Pulmonary artery endothelial cell (primary cell): ENCODE measurements at places on chromosomes 2 and 18. TPM values are rescaled to one million over a fixed set of nuclear protein-coding genes. Genes with fewer than 3 reads are reported as not detected.

Gene RALBP1
- total RNA-seq = 68.2 and 118 TPM in 2 replicates

Gene MERTK
- total RNA-seq = 25.0 and 33.6 TPM in 2 replicates

Gene LHCGR
- not detected in 2 replicates for total RNA-seq

Gene LIPG
- 21.3 and 57.5 TPM in 2 replicates for total RNA-seq

Gene COL4A4
- total RNA-seq = 0.18 and 0.99 TPM in 2 replicates

Gene NAT8
- total RNA-seq = not detected in 2 replicates

Gene SERPINB12
- total RNA-seq = not detected in 2 replicates

Gene MFF
- total RNA-seq = 55.5 and 58.7 TPM in 2 replicates

Gene CCL20
- 1.1 TPM in 1 of 2 replicates, not detected in the other for total RNA-seq

DNA sequence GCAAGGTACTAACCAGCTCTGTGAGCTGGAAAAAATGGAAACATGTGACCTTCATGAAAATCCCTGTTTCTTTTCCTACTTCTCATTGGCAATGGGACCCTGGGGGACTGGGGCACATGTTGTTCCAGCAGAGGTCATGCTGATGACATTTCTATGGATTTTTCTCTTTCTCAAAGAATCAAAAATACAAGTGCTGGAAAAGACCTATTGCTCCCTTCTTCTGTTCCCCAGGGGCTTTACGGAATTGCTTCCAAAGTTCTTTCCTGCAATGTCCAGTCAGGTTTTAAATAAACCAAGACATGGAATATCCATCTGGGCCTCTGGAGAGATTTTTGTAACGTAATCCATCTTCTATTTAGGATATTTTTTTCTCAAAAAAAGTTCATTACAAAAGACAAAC is 1006.1 kb upstream of the CELF4 start:
- no peak for DNase-seq

DNA sequence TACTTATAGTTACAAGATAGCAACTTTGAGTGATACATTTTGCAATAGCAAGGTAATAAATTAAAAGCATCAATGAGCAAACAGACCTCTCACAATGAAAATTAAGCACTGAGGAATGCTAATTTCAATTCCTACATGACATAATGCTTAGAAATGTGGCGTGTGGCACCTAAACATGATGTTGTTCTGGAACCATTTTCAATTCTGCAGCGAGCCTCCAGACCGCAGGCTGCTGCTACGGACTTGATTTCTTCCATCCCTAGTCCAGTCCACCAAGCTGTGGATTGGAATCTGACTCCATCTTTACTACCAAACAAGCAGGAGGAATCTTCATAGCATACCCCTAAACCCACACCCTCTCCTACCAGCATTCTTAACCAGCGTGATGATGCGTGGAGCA is 58.7 kb upstream of the ZNF397 start:
- DNase-seq = no peak

GRCh38 chr18:48694295-48694694 is 155.5 kb downstream of the CTIF start:
- no peak for DNase-seq

GRCh38 chr18:41262688-41263087 is 692.3 kb upstream of the PIK3C3 start:
- DNase-seq = no peak

DNA sequence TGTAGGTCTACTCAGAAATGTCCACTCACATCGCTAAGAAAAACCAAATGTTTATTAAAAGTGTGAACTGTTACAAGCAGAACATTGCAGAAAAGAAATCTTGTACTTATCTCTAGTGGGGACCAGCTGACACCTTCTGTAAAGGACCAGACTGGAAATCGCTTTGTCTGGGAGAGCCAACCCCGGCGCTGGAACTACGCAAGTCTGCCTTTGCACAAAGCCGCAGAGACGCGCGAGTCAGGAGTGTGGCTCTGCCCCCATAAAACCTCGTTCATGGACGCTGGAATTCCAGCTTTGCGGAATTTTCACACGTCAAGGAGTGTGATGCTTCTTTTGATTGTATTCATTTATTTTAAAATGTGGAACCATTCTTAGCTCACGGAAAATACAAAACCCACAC is 141.9 kb upstream of the SALL3 start:
- DNase-seq = no peak

- peak; percentile 93 for DNase-seq
These were observed at the start of gene TMEM87B for GRCh38 chr2:112054847-112055729. TSS of gene TMEM87B (plus strand) at chr2:112055269. CDS start at chr2:112055592, 323 bp downstream.

DNA sequence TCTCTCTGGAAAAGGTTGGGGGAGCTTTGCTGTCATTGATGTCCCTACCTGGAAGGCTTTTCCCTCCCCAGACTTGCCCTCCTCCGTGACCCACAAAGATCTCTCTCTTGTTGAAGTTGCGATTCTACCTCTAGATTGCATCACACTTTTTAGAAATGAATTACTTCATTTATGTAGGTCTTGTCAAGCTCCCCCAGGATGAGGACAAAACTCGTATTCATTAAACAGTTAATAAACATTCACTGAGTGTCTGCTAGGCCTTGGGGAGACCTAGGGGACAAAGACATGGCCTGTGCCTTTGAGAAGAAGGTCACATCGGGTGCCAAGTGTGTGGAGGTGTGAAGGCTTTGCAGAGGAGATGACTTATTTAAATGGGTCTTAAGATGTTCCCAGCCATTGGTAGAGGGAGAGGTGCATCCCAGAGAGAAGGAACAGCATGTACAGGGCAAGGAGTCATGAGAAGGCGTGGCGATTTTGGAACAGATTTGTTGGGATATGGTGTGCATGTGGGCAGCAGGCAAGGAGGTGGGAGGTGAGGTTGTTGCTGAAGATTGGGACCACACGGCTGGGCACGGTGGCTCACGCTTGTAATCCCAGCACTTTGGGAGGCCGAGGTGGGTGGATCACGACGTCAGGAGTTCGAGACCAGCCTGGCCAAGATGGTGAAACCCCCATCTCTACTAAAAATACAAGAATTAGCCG is 9.8 kb upstream of the YWHAQ start:
- DNase-seq = no peak

DNA sequence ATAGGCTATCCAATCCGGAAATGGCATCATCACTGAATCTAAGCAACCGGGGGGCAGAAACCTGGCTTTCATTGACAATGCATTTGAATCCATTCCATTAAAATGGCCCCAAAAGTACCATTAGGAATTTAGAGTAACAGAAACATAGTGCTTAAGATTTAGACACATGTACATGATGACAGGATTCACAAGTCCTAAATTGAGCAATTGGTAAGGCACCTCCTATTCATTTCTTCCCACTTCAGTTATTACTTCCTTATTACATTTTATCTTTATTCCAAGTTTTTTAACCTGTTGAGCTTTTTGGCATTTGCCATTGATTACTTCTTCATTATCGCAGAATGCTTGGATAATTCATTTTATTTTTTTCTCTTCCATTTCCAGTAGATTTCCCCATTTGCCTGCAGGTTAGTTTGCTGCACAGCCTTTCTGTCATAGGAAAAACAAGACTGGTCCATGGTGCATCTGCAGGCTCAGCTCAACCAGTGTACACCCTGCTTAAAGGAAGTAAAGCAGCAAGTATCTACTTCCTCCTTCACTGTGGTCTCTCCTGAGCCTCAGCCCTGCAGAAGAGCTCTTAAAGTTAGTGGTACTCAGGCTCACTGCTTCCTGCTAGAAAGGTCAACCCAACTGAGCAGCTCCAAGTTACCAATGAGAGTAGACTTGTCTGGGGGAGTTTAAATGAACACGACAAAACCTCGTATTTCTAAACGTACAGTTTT is 89.2 kb downstream of the DOCK10 start:
- DNase-seq = no peak

- DNase-seq = no peak
These were observed 7.2 kb upstream of the CRYGB start for GRCh38 chr2:208153156-208153555.

GRCh38 chr2:6832596-6833299 is 33.0 kb downstream of the CMPK2 start:
- no peak for DNase-seq

DNA sequence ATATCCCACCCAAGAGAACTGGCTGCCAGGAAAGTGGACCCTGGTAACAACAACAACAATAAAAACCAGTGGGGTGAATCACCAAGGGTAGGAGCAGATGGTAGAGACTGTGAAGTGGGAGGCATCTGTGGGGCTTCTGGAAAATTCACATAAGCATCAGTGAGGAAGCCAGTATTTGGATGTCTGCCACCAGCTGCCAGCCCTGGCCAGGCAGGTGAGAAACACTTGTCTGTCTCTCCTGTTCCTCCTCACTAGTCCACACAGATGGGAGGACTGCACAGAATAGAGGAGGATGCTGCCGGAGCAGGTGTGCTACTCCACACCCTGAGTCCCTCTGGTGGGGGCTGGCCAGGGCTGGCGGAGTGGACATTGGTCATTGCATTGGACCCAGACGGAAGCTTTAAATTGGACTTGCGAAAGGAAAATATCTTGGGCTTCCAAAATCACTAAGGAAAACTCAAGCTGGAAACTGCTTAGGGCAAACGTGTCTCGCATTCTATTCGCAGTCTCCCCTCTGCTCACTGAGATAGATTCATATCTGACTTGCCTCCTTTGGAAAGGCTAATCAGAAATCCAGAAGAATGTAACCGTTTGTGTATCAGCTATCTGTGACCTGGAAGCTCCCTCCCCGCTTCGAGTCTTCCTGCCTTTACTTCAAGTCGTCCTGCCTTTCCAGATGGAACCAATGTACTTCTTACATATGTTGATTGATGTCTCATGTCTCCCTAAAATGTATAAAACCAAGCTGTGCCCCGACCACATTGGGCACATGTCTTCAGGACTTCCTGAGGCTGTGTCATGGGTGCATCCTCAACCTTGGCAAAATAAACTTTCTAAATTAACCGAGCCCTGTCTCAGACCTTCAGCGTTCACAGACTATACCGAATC is 69.1 kb downstream of the NAB1 start:
- no peak for DNase-seq

- no peak for DNase-seq
These were observed 66.5 kb downstream of the DTNB start for GRCh38 chr2:25606892-25607291.

DNA sequence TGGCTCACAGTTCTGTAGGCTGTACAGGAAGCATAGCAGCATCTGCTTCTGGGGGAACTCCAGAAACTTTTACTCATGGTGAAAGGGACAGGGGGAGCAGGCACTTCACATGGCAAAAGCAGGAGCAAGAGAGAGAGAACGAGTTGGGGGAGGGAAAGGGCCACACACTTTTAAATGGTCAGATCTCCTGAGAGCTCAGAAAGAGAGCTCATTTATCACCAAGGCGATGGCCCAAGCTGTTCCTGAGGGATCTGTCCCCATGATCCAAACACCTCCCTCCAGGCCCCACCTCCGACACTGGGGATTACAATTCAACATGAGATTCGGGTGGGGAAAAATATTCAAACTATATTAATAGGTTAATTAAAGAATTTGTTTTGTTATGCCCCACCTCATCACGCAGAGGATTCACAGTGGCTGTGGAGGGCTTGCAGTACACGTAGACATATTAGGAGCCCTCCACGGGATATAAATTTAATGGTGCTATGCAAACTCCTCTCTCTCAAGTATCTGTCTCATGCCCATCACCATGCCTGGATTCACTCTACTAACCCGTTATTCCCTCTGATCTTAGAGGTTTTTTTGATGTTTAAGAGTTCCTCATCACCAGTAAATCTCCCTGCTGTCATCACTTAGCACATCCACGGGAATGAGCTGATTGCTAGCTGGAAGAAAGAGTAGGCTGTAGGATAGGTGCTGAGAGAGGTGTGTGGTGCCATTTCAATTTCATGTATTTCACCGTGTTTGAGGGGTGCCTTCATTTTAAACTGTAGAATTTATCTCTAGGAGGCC is 84.5 kb upstream of the ARHGAP28 start:
- no peak for DNase-seq

GRCh38 chr2:230225486-230225885 is at the start of gene SP140:
TSS of gene SP140 (plus strand) at chr2:230225736. CDS start at chr2:230225845, 109 bp downstream.
- DNase-seq = no peak

GRCh38 chr2:224793946-224794345 is 77.8 kb upstream of the CCDC195 start:
- DNase-seq = no peak
